ENCODE measurements at places on chromosomes 13 and 19. TPM values are rescaled to one million over a fixed set of nuclear protein-coding genes. Genes with fewer than 3 reads are reported as not detected.

Gene C19orf81
- total RNA-seq, result not detected

Gene FOXO1
- total RNA-seq, result 71.7 TPM

Gene ADGRE1
- not detected for total RNA-seq

Gene SHANK1
- total RNA-seq, result 2.9 TPM

Gene CDX2
- total RNA-seq, result not detected

Gene URAD
- not detected for total RNA-seq

Gene LAMP1
- 121 TPM for total RNA-seq

Gene ELSPBP1
- total RNA-seq, result not detected

Gene KLK12
- total RNA-seq, result not detected

Gene TUBB4A
- not detected for total RNA-seq

Gene FLT1
- 268 TPM for total RNA-seq

Gene KIR2DL4
- total RNA-seq, result not detected

Gene PRR19
- 0.50 TPM for total RNA-seq

Gene ZNF227
- total RNA-seq, result 20.9 TPM

Gene ZNF491
- 0.93 TPM for total RNA-seq

Gene CCDC8
- total RNA-seq, result 0.13 TPM

Gene FBN3
- total RNA-seq, result not detected

Gene ZNF613
- total RNA-seq, result 4.9 TPM

Gene ANKRD27
- total RNA-seq, result 48.2 TPM

Gene TMEM143
- 5.0 TPM for total RNA-seq

Gene ERICH6B
- total RNA-seq, result not detected

Gene NCR1
- total RNA-seq, result not detected

Gene CEACAM7
- not detected for total RNA-seq

Gene APC2
- 0.13 TPM for total RNA-seq

Gene TNNT1
- total RNA-seq, result 2.9 TPM

Gene POU2F2
- 0.40 TPM for total RNA-seq

Gene GFY
- total RNA-seq, result not detected

Gene SLC46A3
- 21.0 TPM for total RNA-seq

Gene ARHGEF1
- 51.7 TPM for total RNA-seq

Gene SYNE4
- total RNA-seq, result 0.14 TPM

Gene USHBP1
- 15.1 TPM for total RNA-seq

Gene SMIM44
- not detected for total RNA-seq

Gene KLK3
- total RNA-seq, result not detected

Gene DAND5
- not detected for total RNA-seq

Gene OR4F17
- not detected for total RNA-seq

Gene ZNF302
- total RNA-seq, result 22.1 TPM

Gene CACNA1A
- total RNA-seq, result 0.14 TPM

Gene SMIM24
- not detected for total RNA-seq

Gene ITGBL1
- 38.3 TPM for total RNA-seq

Gene TIMM13
- 42.7 TPM for total RNA-seq

Gene LRP3
- 20.5 TPM for total RNA-seq

Gene SCN1B
- total RNA-seq, result 10.6 TPM

Gene FGF9
- total RNA-seq, result not detected

Gene SLC10A2
- total RNA-seq, result not detected

Gene CCDC159
- total RNA-seq, result 9.6 TPM
